ENCODE measurements at places on chromosomes 3 and 15.
A peak's percentile ranks its signal among the peaks of the same experiment; 100 is the strongest.

DNA sequence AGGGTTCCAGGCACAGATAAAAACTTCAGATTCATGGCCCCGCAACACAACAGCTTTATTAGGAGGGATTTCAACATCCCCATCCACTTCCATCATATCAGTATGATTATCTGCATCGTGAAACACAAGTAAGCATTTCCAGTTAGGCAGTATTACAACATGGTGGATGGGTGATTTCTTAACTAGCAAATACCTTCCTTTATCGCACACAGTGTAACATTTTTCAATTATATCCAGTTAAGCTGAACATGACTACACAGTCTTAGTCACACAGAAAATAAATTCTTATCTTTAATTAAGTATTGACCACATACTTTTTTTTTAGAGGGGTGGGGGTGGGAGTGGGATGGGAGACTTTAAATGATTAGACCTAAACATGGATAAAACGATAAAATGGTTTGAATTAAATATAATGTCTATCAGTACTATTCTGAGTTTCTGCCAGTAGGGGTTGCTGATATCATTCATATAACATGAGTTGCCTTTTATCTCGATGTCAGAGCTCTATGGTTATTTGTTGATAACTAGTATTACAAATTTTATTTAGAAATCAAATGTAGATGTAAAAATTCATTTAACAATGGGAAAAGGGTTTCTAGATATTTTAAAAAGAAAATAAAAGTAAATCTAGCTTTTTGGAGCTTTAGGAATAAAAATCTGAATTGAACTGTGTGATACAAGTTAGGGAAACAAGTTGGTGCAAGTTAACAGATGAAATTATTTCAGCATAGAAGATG, 146.6 kb downstream of the TBL1XR1 start:
- DNase-seq, result no peak

GRCh38 chr15:59570315-59570714, 41.3 kb upstream of the GCNT3 start:
- DNase-seq, result no peak

DNA sequence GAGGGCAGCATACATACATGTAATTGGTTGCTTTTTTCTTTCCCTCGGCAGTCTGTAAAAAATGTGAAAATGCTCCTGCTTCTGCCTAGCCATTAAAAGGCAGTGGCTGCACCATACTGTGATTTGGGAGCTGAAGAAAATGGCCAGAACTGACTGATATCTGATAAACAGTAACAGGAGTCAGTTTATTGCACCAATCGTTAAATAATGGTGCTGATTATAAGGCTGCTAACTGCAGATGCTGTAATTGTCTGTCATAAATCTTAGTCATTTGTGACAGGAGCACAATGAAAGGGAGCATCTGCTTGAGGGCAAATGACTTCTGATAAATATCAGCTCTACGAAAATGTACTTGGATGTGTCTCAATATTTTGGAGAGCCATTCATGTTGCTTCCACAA, 263.1 kb upstream of the DNAJC19 start:
- DNase-seq, result no peak

DNA sequence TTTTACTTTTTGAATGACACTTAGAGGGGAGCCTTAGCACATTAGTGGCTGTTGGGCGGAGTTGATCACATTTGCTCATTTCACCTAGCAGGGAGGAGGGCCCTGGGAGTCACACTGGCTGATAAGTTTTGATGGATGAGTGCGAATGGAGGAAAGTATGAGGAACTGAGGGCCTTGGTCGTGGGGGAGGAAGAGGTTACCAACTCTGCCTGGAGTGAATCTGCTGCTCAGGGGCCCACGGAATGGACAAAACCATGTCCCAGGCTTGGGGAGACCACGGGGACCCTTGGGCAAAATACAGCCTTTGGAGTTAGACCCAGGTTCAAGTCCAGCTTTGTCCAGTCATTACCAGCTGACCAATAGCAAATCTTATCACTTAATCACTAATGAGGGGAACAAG, 5.1 kb upstream of the FLNB start:
- DNase-seq, result no peak

- no peak for DNase-seq
These were observed 51.4 kb downstream of the PLAAT1 start for GRCh38 chr3:193292386-193292785.

GRCh38 chr3:169498336-169498735, 165.2 kb downstream of the MECOM start:
- no peak for DNase-seq

GRCh38 chr3:36905545-36905944, 39.3 kb downstream of the TRANK1 start:
- DNase-seq, result no peak

- no peak for DNase-seq
These were observed 5.2 kb downstream of the NIT2 start for GRCh38 chr3:100339786-100340185.

GRCh38 chr15:57503911-57504598, 87.6 kb upstream of the MYZAP start:
- DNase-seq, result peak; percentile 76

DNA sequence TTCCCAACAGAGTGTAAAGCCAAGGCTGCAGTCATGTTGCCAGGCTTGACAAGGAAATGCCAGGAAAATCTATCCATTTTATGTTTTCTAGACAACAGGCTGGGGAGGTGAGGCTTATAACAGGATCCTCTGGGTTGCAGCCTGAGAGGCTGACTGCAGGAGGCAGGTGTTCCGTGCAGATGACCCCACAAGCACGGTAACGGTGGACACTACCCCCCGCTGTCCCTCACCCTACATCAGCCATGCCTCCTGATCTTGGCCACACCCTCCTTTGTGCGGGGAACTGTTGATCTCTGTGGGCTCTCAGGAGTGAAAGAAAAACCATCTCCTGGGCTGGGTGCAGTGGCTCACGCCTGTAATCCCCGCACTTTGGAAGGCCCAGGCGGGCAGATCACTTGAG, 68.0 kb upstream of the ADPGK start:
- no peak for DNase-seq

DNA sequence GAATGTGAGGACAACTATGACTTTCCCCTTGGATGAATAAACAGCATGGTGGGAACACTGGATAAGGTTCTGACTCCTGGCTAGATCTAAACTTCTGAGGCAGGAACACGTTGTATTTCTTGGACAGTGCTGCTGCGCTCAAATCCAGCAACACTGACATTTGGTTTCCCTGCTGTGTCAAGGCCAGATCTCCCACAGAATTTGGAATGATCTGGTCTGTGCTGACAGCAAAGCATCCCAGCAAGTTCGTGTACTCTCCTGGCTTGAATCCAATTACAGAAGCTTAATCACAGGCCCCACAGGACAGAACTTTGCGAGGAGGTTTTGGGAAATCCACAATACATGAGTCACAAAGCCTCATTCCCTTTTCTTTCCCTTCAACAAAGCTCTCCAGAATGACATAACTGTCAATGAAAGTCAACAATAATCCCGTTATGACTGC, 92.5 kb downstream of the ADAMTS9 start:
- no peak for DNase-seq

- no peak for DNase-seq
These were observed 368.7 kb downstream of the FOXP1 start for GRCh38 chr3:71214797-71215196.

DNA sequence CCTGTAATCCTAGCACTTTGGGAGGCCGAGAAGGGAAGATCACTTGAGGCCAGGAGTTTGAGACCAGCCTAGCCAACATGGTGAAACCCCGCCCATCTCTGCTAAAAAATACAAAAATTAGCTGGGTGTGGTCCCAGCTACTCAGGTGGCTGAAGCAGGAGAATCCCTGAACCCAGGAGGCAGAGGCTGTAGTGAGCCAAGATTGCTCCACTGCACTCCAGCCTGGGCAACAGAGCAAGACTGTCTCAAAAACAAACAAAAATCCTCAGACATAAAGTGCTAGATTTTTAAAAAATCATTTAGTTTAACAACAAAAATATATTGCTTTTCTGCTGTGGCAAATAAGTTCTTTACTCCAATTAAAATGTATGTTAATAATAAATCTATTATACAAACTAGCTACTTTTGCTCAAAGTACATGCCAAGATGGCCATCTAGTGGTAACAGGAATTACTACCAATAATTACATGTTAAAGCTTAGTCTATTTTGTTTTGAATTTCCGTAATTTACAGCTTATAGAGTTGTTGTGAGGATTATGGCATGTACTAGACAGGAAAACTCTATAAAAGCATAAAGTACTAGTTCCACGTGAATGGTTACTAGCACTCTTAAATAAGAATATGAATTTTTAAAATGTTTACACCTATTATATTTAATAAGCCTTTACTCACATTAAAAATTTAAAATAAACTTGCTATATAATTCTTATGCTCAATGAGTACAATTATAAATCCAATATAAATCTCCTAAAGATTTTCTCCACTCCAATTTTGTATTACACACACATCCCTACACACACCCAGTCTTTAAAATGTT, 39.0 kb downstream of the GABPB1 start:
- DNase-seq, result no peak

DNA sequence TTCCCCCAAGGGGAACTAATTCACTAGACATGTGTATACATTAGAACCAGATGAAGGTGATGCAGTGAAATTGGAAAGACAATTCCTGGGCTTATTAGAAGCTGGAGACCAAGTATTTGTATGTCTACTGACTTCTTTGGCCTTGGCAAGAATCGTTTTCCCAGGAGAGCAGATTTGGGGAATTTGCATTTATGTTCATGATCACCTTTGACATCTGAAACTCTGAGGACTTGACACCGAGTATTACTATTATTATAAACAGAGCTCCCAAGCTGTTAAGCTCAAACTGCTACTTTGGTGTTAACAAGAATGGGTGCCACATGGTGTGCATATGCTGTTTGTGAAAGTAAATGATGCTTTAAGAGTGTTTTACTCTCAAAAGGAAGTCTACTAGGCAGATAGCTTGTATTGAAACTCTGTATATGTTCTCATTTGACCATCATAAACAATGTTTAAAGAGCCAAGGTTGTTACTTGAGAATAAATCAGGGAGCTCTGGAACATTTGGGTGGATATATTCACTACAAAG, 519.8 kb upstream of the GOLIM4 start:
- DNase-seq, result no peak

- DNase-seq, result peak; percentile 85
These were observed 45.2 kb downstream of the ATP2B2 start for GRCh38 chr3:10459954-10460754.

GRCh38 chr15:98717942-98718341, 69.6 kb downstream of the IGF1R start:
- no peak for DNase-seq

GRCh38 chr3:175307642-175308041, 448.5 kb downstream of the NAALADL2 start:
- no peak for DNase-seq

DNA sequence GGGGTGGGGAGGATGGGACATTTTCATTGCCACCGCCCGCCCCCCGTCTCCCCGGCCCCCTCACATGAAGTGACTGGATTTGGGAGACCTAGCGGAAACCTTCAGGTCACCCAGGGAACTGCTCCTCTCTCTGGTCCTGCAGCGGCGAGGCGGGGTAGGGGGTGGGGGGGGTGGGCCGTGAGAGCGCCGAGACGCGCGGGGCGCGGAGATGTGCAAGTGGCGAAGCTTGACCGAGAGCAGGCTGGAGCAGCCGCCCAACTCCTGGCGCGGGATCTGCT, 712 bp upstream of the MME start:
- DNase-seq, result no peak

DNA sequence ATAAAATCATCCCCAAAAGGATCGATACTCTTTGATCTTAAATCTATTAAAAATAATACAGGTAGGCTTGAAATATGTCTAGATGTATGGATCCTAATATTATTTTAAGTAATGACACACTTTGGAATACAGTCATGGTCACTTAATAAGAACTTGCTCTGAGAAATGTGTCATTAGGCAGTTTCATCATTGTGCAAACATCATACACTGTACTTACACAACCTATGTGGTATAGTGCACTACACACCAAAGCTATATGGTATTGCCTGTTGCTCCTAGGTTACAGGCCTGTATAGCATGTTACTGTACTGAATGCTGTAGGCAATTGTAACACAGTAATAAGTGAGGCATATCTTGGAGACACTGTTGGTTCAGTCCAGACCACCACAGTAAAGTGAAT, 307.1 kb downstream of the RAP2B start:
- DNase-seq, result no peak

DNA sequence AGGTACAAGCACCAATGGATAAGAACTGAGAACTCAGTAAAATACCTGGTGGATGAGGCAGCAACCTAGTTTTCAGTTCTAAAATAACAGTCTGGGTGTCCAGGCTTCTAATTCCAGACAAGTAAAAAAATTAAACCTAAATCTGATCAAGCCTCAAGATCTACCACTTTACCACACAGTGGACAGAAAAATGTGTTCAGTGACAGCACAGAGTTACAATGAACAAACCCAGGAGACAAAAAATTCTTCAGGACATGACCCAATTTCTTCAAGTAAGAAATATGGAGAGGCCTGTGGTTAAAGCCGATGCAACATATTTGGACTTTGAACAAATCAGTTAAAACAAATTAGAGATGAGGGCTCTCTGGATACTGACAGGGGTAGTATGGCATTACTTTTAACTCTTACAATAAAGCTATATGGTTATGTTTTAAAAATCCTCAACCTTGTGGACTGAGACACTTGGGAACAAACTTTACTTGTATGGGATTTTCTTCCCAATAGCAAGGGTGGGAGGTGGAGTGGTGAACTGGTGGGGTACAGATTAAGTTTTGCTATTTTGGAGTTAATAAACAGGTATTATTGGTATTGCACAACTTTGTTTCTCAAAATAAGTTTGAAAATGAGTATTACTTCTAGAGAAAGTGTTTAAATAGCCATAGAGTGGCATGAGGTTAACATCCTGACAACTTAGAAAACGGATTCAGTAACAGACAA, 14.2 kb downstream of the CCNL1 start:
- no peak for DNase-seq

DNA sequence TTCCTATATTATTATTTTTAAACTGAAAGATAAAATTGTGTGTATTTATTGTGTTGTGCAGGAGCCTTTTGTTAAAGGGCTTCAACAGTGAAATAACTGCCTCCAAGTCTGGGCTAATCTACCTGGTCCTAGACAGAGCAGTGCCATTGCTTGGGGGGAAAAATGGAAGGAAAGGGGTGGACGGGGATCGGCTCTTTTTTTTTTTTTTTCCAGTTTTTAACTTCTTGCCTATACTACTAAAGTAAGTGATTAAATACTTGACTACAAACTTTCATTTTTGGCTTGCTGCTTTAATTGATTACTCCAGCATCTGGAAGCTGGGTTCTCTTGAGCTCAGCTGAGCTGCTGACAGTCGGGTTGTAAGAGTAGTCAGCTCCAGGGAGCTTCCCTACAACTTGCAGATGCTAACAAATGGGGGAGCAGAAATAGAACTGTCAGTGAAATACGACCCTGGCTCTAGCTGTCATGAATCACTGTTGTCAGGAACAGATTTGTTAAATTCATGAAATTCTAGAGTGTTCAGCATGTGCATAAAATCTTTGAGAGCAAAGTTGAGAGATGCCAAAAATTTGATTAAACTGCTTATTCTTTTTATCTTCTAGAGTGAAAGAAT, 276.7 kb downstream of the ROBO1 start:
- no peak for DNase-seq

DNA sequence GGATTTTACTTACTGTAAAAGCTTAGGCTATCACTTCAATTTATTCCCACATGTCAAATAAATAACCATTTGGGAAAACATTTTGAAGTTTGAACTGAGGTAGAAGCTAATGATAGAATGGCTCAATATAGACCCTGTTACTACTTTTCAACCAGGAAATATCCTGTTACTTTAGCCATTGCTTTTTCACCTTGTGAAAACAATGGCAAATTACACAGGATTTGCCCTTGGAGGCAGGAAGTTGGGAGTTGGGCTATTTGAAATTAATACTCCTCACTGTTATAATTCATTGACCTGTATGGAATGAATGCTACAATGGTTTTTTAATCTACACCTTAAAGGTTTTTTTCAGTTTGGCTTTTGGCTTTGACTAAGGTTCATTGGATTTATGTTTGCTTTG, 98.1 kb upstream of the UBE2E2 start:
- no peak for DNase-seq
